ENCODE measurements at places on chromosomes 2 and 18.
A peak's percentile ranks its signal among the peaks of the same experiment; 100 is the strongest.

DNA sequence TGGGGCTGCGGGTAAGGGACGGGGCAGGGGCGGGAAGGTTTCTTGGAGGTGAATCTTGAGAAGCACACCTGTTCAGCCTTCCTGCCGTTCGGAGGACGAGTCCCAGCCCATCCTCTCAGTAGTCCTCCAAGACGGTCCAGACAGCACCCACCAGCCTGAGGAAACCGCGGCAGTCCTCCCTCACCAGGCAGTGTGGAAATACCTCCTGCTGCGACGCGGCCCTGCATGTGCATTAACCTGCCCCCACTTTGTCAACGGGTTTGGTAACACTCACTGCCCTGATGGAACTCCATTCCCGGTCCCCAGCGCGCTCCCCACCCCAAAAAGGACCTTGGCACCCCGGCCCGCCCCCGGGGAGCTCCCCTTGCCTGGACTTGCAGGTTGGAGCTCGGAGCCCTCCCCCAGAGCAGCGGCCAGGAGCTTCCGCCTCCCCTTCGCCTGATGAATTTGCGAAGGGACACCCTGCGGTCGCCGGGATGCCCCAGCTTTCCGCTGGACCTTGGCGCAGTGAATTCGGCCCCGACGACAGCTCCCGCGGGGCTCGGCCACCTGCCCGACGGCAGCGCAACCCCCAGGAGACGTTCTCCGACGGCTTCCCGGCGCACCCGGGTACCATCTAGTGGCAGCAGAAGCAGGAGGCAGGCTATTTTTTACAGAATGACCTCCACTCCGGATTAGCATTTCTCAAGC, 31.5 kb downstream of the ACVR1C start:
- peak; percentile 31 for DNase-seq
- H3K36me3 ChIP-seq: no peaks in the 10 kb centered on the region
- H3K4me1 ChIP-seq: peaks cover 6% of the 10 kb centered on the region
- peak overlapping the region; percentile 33 for H3K4me3 ChIP-seq

DNA sequence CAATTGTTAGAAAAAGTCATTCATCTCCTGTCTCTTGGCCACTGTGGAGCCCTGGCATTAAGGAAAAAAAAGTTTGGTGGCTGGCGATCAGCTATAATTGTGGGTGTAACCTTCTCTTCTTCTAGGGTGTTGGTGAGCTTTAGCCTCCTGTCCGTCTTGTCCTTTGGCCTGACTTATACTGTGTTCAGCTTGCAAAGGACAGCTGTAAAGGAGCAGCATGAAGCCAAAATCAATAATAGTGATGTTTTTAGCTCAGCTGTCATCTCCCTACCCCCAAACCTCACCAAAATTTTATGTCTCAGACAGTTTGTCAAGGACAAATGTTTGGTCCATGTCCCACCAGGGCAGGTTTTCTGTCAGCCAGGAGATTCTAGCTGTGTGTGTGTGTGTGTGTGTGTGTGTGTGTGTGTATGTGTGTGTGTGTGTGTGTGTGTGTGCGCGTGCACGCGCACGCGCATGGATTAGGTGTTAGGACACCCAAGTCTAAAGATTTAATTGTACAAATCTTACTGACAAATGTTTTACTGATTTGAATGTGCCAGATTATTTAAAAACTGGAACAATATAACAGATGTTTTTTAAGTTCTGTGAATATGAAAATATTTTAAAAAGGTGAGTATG, 109.2 kb downstream of the PTPRM start:
- H3K4me1 ChIP-seq: no peaks in the 10 kb centered on the region
- H3K27me3 ChIP-seq: no peaks in the 10 kb centered on the region
- H3K27ac ChIP-seq: no peak overlapping the region

DNA sequence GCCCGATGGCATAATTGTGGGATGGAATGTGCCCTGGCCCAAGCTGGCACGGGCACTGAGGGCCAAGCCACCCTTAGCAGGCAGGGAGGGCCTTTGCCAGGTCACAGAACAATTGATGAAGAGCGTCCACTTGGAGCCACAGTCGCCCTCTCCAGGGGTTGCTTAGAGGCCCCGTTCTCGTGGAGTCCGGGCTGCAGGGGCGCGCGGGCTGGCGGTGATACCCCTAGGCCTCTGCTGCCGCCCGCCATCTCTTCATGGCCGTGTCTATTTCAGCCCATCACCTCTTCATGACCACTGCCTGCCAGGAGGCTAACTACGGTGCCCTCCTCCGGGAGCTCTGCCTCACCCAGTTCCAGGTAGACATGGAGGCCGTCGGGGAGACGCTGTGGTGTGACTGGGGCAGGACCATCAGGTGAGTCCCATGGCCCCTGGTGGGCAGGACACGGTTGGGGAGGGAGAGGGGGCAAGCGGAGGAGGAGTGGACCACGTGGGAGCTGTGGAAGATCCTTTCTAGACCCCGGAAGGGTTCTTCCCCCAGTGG, 17.6 kb downstream of the RAMP1 start:
- H3K36me3 ChIP-seq: no peaks in the 10 kb centered on the region
- peak overlapping the region; percentile 12 for H3K27ac ChIP-seq
- no peak for DNase-seq
- no peak overlapping the region for H3K4me3 ChIP-seq
- peaks cover 31% of the 10 kb centered on the region for H3K27me3 ChIP-seq
- H3K4me1 ChIP-seq: peaks cover 2% of the 10 kb centered on the region

DNA sequence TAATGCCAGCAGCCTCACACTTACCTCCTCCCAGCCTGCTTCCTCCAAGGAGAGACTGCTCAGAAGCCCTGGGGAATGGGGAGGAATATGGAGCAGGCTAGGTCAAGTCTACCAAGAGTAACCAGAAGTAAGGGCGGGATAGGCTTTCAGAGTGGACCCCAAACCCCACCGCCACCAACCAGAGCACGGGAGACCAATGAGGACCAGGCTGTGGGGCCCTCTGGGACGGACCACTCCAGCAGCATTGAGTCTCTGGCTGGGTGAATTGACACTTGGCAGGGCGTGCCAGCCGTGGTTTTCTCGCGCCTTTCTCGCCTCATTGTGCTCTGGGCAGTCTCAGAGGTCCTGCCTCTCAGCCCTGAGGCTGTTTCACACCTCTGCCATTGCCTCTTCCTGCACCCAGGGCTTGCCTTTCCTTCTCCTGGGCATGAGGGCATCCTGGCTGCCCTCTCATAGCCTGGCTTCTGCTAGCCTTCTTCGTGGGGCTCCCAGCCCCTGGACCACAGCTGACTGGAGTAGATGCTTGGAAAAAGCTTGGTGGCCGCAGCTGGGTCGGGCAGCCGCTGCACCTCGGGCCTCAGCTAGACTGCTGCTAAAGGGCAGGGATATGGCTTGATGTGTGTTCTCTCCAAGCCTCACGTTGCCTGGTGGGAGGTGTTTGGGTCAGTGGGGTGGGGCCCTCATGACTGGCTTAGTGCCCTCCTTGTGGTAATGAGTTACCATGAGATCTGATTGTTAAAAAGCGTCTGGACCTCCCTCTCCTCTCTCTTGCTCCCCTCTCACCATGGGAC, 40.5 kb upstream of the HS6ST1 start:
- DNase-seq: no peak
- H3K27me3 ChIP-seq: peaks cover 65% of the 10 kb centered on the region
- no peaks in the 10 kb centered on the region for H3K4me1 ChIP-seq
- H3K4me3 ChIP-seq: no peak overlapping the region

DNA sequence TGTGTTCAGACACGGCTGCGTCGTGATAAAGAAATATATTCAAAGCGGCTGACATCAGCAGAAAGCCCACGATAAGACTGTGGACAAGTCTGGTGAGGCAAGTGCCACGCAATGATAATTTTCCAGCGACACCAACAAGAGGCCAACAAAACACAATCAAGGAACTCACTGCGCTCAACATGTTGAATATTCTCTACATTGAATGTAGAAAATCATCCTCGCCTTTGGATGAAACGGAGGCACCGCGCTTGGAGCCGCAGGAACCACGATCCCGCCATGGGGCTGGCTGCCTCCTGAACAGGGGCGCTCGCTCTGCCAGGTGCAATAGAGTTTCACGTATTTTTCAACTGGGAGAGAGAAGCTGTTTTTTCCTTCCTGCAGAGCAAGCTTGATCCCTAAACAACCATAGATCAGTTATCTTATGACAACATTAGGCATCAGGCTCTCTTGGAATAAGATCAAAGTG, 220.3 kb downstream of the ATAD2B start:
- H3K36me3 ChIP-seq: peaks cover 16% of the 10 kb centered on the region
- peak overlapping the region; percentile 63 for H3K27ac ChIP-seq
- no peak for DNase-seq
- H3K4me3 ChIP-seq: no peak overlapping the region
- no peaks in the 10 kb centered on the region for H3K4me1 ChIP-seq
- no peaks in the 10 kb centered on the region for H3K27me3 ChIP-seq
